ENCODE measurements at places on chromosomes 3 and 15.
A peak's percentile ranks its signal among the peaks of the same experiment; 100 is the strongest.

DNA sequence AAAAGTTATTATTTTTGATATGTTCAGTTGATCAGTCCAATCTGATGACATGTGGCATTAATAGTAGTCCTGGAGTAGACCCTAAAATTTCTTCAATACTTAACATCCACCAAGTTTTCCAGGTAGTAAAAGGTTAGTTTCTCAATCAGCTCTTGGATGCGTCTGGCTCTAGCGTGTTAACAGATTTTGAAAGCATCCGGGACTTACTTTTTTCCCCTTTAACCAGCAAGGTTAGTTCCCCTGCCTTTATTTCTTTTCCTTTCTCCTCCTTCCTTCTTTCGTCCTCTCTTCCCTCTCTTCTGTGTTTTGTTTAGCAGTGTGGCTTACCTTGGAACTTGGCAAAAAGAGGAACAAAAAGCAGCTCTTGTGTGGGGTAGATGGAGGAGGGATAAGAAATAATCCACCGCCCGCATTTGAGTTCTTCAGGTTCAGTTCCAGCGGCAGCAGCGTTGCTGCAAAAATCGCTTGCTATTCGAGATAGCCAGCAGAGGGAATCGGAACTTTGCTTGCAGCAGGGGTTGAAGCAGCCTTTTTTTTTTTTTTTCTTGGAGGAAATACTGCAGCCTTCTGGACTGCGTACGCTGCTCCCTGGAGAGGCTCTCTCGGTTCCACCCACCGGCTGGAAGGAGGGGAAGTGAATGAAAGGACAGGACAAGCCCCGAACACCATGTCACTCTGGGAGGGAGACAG is at the start of gene RBMS3:
TSS of gene RBMS3 (plus strand) at position 668 of the 690 bp plus-strand sequence.
- peak; percentile 68 for DNase-seq
- H3K36me3 ChIP-seq, result no peaks in the 10 kb centered on the region
- no peaks in the 10 kb centered on the region for H3K27me3 ChIP-seq
- H3K27ac ChIP-seq, result peak within 1 kb of the TSS; percentile 96
- peak within 1 kb of the TSS; percentile 78 for H3K4me3 ChIP-seq

DNA sequence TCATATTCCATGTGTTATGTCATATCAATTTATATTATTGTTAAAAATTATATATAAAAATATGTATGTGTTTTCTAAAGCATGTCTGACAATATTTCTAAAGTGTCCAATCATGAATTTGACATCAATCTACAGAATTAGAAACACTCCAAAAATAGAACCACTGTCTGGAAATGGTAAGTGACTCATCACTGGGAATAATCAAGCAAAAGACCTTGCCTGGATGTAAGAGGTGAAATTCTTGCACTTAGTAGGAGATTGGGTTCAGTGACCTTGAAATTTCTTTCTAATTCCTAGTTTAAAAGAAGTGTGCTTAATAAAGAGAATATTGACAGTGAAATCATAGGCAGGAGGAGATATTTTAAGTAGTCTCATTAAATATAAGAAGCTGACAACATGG is 188.8 kb downstream of the ZNF385D start:
- DNase-seq, result no peak
- H3K4me1 ChIP-seq, result peaks cover 10% of the 10 kb centered on the region
- H3K27ac ChIP-seq, result no peak overlapping the region
- no peak overlapping the region for H3K4me3 ChIP-seq
- H3K27me3 ChIP-seq, result no peaks in the 10 kb centered on the region
- H3K36me3 ChIP-seq, result peaks cover 23% of the 10 kb centered on the region

DNA sequence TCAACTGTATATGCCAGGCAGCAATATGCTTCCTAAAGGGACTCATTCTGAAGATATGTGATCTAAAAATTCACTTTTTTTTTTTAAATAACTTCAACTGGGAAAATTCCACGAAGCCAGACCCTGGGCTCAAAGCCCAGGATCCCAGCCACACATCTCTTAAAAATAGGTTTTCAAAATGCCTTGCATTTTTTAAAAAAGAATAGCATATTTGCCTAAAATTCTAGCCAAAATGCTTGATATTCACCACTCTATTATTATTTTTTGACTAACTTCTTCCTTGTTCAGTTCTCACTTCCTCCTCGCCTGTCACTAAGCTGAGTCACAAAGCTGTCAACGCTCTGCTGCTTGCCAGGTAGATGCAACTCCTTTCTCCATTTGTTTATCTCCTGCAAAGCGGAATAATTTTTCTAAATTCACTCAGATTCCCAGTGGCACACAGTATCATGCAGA is 28.0 kb upstream of the VGLL4 start:
- no peak for DNase-seq
- H3K4me1 ChIP-seq, result peaks cover 16% of the 10 kb centered on the region
- H3K27ac ChIP-seq, result no peak overlapping the region

- no peaks in the 10 kb centered on the region for H3K36me3 ChIP-seq
- H3K4me1 ChIP-seq, result no peaks in the 10 kb centered on the region
- no peaks in the 10 kb centered on the region for H3K27me3 ChIP-seq
- no peak overlapping the region for H3K4me3 ChIP-seq
- no peak for DNase-seq
Measured at GRCh38 chr3:99620077-99620767, 18.2 kb upstream of the COL8A1 start.

DNA sequence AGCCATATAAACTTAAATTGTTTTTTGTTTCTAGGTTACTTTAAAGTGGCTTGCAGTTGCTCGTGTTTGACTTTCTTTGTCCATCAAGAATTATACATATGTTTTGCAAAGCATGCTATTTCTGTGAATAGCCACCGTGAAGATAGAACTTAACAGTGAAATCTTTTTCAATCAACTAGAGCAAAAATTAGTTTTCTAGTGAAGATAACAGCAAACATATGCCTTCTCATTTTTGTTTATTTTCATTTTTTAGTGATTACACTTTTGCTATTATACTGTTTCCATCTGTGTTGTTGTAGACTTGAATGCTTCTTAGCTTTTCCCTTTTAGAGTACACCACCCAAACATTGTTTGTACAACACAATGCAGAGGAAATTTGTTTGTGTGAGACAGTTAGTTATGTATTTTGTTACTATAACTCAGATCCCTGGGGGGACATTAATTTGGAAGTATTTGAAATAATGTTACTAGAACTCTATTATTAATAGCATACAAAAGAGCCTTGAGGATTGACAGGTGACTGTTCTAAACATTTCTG is 62.8 kb downstream of the CRYBG3 start:
- H3K27me3 ChIP-seq, result no peaks in the 10 kb centered on the region
- peaks cover 15% of the 10 kb centered on the region for H3K36me3 ChIP-seq
- H3K27ac ChIP-seq, result no peak overlapping the region
- DNase-seq, result no peak

Data from WTC11 (cell line).